ENCODE measurements at places on chromosomes 3 and 15. TPM values are rescaled to one million over a fixed set of nuclear protein-coding genes. Genes with fewer than 3 reads are reported as not detected.

DNA sequence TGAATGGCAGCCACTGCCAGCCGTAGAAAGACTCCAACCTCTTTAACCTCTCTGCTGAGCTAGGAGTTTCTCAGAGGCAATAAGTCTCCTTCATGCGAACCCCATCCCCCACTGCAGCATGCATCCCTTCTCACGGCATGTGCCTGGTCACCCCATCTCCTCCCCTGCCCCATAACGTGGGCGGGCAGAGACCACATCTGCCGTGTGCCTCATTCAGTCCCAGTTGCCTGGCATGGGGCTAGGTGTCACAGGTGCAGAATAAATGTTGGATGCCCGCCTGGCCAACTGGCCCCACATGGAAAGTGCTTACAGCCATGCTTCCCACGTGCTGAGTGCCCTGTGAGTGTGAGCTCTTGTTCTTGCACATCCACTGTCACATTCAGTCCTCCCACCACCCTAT, 43.5 kb upstream of the NTRK3 start:
- DNase-seq, result no peak

GRCh38 chr3:190645932-190646460, 132.1 kb downstream of the IL1RAP start:
- DNase-seq, result no peak

- no peak for DNase-seq
These were observed 8.6 kb upstream of the STX19 start for GRCh38 chr3:94036909-94037507.

The SCAANT1 gene
- not detected for total RNA-seq

The ITIH1 gene
- total RNA-seq, result 1.3 TPM

The TNFSF10 gene
- 18.7 TPM for total RNA-seq

The PYGO1 gene
- total RNA-seq, result 15.4 TPM

DNA sequence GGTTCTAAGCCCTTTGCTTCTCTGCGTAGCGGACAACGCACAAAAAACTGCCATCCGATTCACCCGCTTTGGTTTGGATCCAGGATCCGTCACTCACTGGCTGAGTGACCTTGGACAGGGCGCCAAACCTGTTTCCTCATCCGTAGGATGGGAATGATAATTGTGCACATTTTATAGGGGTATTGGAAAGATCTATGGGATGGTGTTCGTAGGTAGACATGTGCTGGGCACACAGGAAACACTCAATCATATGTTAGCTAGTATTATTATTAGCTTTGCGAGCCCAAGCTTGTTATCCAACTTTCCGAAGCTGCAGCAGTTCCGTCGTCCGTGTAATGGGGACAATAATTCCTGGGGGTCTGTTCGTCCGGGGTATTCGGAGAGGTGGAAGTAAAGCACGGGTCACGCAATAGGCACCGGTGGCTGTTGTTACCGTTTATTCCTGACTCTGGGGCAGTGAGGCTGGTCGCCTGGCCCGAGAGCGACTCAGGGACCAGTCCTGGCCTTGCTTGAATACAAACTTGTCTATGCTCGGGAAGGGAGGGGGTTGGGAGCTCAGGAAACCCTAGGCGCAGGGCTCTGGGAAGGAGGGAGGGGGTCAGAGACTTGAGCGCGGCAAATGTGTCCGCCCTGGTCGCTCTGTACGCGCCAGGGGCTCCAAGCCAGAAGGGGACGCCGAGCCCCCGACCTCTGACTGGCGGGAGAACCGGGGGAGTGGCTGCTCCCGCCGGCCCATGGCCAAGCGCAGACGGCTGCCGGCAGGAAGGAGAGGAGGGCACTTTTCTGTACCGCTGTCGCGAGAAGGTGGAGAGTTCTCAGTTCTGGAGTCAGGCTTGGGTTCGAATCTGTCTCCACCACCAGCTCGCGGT, 1.3 kb downstream of the SPSB4 start:
- no peak for DNase-seq

- no peak for DNase-seq
These were observed 65.5 kb downstream of the MYO1E start for GRCh38 chr15:59307165-59307537.

The SI gene
- total RNA-seq, result 0.14 TPM

- DNase-seq, result no peak
These were observed 43.3 kb downstream of the PLOD2 start for GRCh38 chr3:146117406-146118285.

DNA sequence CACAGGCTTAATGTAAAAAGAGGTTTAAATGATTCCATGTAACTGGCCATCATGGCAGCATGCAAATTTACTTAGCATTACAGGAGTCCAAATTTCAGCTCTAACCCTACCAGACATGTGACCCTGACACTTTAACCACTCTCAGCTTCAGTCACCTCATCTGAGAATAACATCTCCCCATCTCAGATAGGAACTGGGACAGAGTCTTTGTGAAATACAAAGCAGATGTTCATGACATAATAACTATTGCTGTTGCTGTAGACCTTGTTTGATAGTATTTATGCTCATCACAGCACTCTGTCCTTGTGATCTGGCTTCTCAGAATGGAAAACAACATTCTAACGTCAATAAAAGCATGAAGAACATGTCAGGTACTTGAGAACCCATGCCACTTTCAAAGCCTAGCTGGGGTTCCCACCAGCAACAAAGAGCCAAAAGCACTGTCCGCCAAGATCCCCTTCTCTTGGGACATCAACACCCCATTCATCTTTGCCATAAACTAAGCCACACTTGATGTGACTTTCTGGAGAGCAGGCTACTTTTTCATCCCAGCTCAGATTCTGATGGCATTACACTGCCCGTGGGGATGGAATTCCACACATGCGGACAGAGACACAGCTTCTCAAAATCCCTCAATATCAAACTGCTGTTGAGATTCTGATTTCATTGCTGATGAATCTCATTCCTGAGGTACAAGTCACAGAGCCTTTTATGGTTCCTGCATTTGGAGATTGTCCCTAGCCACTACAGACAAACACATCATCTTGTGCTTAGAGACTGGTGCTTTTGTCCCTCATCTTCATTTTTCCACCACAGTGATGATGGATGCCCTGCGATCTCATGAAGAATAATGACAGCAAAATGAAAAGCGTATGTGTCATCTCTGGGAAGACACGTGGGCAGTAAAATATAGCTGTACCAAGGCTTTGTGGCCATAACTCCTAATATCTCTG, 202.7 kb downstream of the TNIK start:
- DNase-seq, result no peak

The CDHR4 gene
- total RNA-seq, result 0.46 TPM

The RASGRF1 gene
- 0.09 TPM for total RNA-seq

- no peak for DNase-seq
These were observed 214.5 kb downstream of the KCNMB2 start for GRCh38 chr3:178750639-178751300.

The SOX14 gene
- total RNA-seq, result not detected

- DNase-seq, result no peak
These were observed 37.1 kb upstream of the BOC start for GRCh38 chr3:113174304-113174703.

- DNase-seq, result no peak
These were observed 102.7 kb downstream of the CDIN1 start for GRCh38 chr15:36682101-36682500.

Data from posterior vena cava (tissue), 2 donors.